Hair follicle dermal papilla cell (primary cell): ENCODE measurements at places on chromosomes 5 and 9. TPM values are rescaled to one million over a fixed set of nuclear protein-coding genes. Genes with fewer than 3 reads are reported as not detected.

Gene ARHGEF28
- total RNA-seq = 27.4 and 42.4 TPM in 2 replicates

Gene TGFBI
- 464 and 600 TPM in 2 replicates for total RNA-seq

Gene SH3TC2
- total RNA-seq = 1.5 and 1.7 TPM in 2 replicates

Gene TMEM252
- total RNA-seq = not detected in 2 replicates

Gene EIF4E1B
- total RNA-seq = not detected in 2 replicates

Gene C1QTNF3
- 0.36 and 1.8 TPM in 2 replicates for total RNA-seq

Gene TLE1
- 25.7 and 28.7 TPM in 2 replicates for total RNA-seq

Gene EQTN
- 0.16 TPM in 1 of 2 replicates, not detected in the other for total RNA-seq

Gene AFAP1L1
- total RNA-seq = 10.1 TPM in 2 replicates

Gene MELK
- 7.6 and 9.1 TPM in 2 replicates for total RNA-seq

Gene RASEF
- 0.24 and 0.81 TPM in 2 replicates for total RNA-seq

Gene SPATA31A7
- total RNA-seq = not detected in 2 replicates

Gene SARDH
- 1.5 and 1.9 TPM in 2 replicates for total RNA-seq

Gene LCN9
- not detected in 2 replicates for total RNA-seq

Gene NTRK2
- total RNA-seq = 3.1 and 3.5 TPM in 2 replicates

Gene PCDHGA9
- 7.1 and 7.3 TPM in 2 replicates for total RNA-seq

Gene PRLR
- total RNA-seq = 0.49 and 3.2 TPM in 2 replicates

Gene FOXD4L3
- total RNA-seq = 0.49 TPM in 1 of 2 replicates, not detected in the other

Gene PCDHB8
- total RNA-seq = 1.2 and 1.5 TPM in 2 replicates

Gene ARL15
- total RNA-seq = 19.5 and 23.7 TPM in 2 replicates

Gene LECT2
- total RNA-seq = not detected in 2 replicates

Gene OTP
- total RNA-seq = not detected in 2 replicates

Gene NEUROG1
- total RNA-seq = not detected in 2 replicates

Gene HRCT1
- total RNA-seq = not detected in 2 replicates

Gene CAMK2A
- total RNA-seq = 0.65 and 0.73 TPM in 2 replicates

Gene BHMT
- total RNA-seq = not detected in 2 replicates

Gene RGS7BP
- total RNA-seq = under 0.01 TPM in 1 of 2 replicates, not detected in the other

Gene WDR31
- 1.6 and 2.2 TPM in 2 replicates for total RNA-seq

Gene HACD4
- 14.5 and 19.0 TPM in 2 replicates for total RNA-seq

Gene KCNV2
- not detected in 2 replicates for total RNA-seq

Gene CCL28
- 6.0 and 6.7 TPM in 2 replicates for total RNA-seq

Gene ZFAND5
- 183 and 241 TPM in 2 replicates for total RNA-seq

Gene SMIM33
- total RNA-seq = not detected in 2 replicates

Gene MRPL22
- 12.2 and 12.9 TPM in 2 replicates for total RNA-seq

Gene ZNF366
- under 0.01 TPM in 1 of 2 replicates, not detected in the other for total RNA-seq

Gene UBE2B
- total RNA-seq = 13.0 and 17.7 TPM in 2 replicates

Gene MYO10
- 32.1 and 46.1 TPM in 2 replicates for total RNA-seq

Gene C5orf22
- 18.6 and 27.3 TPM in 2 replicates for total RNA-seq

Gene DRD1
- total RNA-seq = under 0.01 and 0.36 TPM in 2 replicates

Gene ANXA6
- 666 and 722 TPM in 2 replicates for total RNA-seq

Gene MARVELD2
- 2.9 and 3.3 TPM in 2 replicates for total RNA-seq

Gene RHOBTB3
- total RNA-seq = 309 and 354 TPM in 2 replicates

Gene C8G
- 1.1 TPM in 1 of 2 replicates, not detected in the other for total RNA-seq

Gene SPATA31A3
- not detected in 2 replicates for total RNA-seq
